NCI-H2029 treated with DMSO at 0.1 percent for 48 hours (cell line): ENCODE measurements at places on chromosomes 11 and 22.

GRCh38 chr11:86678823-86679222, 6.4 kb upstream of the ME3 start:
- no peak for DNase-seq

- no peak for DNase-seq
These were observed 1.4 kb downstream of the TMEM9B start for GRCh38 chr11:8962841-8963240.

- DNase-seq = no peak
These were observed 118.7 kb downstream of the PGR start for GRCh38 chr11:101010899-101011298.

- no peak for DNase-seq
These were observed 304.2 kb downstream of the DYNC2H1 start for GRCh38 chr11:103413266-103413888.

GRCh38 chr22:29095459-29095858, 22.6 kb downstream of the KREMEN1 start:
- DNase-seq = no peak

- DNase-seq = no peak
These were observed 5.3 kb downstream of the YAP1 start for GRCh38 chr11:102115557-102115956.

- no peak for DNase-seq
These were observed 48.8 kb downstream of the ACAT1 start for GRCh38 chr11:108170184-108170583.

- DNase-seq = no peak
These were observed 75.4 kb downstream of the MYEOV start for GRCh38 chr11:69369210-69369825.

DNA sequence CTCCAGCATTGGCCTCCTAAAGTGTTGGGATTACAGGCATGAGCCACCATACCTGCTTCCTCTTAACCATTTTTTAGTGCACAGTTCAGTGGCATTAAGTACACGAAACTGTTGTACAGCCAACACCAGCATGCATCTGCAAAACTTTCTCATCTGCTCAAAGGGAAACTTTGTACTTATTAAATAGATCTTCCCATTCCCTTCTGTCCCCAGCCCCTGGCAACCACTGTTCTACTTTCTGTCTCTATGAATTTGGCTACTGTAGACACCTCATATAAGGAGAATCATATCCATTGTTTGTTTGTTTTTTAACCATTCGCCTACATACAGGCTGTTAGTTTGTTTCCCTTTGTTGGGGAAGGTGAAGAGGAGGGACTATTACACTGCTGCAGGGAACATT, 6.5 kb upstream of the EP300 start:
- DNase-seq = no peak

- no peak for DNase-seq
These were observed 15.8 kb downstream of the SYT7 start for GRCh38 chr11:61564936-61565696.

- DNase-seq = no peak
These were observed 1.4 kb downstream of the ADM start for GRCh38 chr11:10305964-10306918.

DNA sequence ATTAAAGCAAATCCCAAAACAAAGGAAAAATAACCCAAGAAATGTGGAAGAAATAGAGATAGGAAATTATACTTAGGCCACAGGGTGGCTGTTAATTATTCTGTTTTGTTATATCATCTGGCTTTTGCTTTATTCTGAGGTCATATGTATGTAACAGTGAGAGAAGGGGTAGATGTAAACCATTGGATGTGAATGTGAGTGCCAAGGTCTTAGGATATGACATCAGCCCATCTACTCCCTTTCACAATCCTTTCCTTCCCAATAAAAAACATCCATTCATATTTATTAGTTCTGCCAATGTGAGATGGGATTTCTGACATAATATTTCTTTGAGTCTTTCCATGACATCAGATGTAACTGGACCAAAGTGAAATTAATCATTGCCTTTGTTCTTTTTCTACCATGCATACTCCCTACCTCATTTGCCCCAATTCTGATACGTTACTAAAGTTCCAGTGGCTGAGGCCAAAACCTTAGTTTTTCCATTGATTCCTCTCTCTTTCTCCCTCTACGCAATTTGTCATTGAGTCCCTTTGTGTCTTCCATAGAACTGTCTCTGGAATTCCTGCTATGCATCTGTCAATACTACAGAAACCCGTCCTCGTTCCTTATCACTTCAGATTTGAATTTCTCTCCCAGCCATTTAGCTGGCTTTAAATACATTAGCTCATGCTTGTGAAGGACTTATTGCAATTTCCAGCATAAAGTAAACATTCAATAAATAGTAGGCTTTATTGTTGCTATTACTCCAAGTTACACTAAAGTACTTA, 170.3 kb downstream of the ARHGAP42 start:
- no peak for DNase-seq
